Right forelimb (tissue), 1 donor: ENCODE measurements at places on chromosomes 13 and 19.

GRCh38 chr13:22964245-22964966, 216.4 kb upstream of the SGCG start:
- no peak for DNase-seq

- no peak for DNase-seq
These were observed 31.8 kb downstream of the TPP2 start for GRCh38 chr13:102628559-102628958.

GRCh38 chr19:39512988-39513387, 2.0 kb upstream of the SELENOV start:
- no peak for DNase-seq

DNA sequence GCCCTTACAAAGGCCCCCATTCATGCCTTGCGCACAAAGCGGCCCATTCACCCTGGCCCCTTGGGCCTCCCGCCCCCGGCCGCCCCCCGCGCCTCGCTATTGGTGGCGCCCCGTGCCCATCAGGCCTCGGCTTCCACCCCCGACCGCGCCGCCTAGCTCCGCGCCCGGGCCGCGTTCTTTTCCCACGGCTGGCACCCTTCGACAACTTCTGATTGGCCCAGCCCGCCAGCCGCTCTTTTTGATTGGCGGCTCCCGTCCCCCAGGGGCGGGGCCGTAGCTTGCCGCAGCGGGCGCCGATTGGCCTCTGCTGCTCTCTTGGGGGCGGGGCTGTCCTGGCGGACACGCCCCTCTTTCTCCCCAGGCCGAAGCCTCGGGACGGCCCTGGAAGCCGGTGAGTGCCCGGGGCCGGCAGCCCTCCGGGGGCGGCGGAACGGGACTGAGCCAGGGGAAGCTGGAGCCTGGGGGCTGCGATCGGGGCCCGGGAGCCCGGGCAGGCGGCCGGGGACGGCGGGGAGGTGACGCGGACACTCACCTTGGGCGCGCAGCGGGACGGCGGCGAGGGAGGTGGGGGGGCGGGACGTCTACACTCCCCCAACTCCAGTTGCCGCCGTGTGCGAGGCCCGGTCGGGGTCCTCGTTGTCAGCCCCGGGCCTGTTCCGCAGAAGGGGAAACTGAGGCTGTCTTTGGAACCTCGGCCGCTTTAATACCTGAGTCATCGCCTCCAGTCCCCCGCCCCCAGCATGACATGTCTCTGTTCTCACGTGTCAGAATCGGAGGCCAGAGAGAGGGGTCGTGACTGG, at the start of gene MYH14:
TSS of gene MYH14 (plus strand) at position 342 of the 800 bp plus-strand sequence. CDS start 6,744 bp downstream, outside the sequence.
- DNase-seq = peak; percentile 87

- no peak for DNase-seq
These were observed 28.6 kb downstream of the WDFY2 start for GRCh38 chr13:51612867-51613266.

GRCh38 chr19:34480971-34481841, at the start of gene WTIP:
TSS of gene WTIP (plus strand) at chr19:34481758. CDS start at chr19:34481975, 217 bp downstream.
- peak; percentile 95 for DNase-seq

- DNase-seq = no peak
These were observed 324.9 kb upstream of the GPC6 start for GRCh38 chr13:92901739-92902138.

GRCh38 chr13:45490068-45490467, 25.3 kb downstream of the COG3 start:
- DNase-seq = no peak

GRCh38 chr13:97834250-97834649, 119.2 kb upstream of the IPO5 start:
- DNase-seq = no peak

DNA sequence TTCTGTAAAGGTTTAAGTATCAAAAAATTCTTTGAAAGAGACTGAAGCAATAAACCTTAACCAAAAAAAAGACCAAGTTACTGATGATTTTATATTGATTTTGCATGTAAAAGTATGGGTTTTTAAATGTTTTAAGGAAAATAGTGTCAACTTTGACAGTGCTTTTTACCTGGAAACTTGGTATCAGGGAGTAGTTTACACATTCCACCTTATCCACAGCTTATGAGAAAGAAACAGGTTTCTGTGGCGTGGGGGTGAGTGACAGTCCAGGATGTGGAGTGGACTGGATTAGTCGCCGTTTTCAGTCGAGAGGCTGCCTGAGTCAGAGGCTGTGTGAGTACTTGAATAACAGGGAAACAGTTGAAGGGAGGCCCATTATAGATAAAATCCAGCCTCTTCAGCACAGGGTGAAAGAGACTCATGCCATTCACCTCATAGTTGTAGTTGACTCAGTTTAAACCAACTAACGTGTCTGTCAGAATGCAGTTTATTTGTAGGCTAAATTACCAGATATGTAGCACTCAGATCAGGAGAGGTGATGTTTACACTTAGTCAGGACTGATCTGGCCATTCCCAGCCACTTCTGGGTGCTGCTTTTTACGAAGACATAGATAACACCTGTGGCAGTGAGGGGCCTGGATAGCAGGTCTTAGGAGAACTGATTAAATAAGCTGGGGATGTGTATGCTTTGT, 595 bp upstream of the GPR183 start:
- DNase-seq = no peak
